8988T (cell line): ENCODE measurements at places on chromosomes 4 and X.

GRCh38 chr4:24489870-24490269, 94.5 kb downstream of the DHX15 start:
- DNase-seq: no peak

- DNase-seq: no peak
These were observed 42.4 kb downstream of the RHOXF2 start for GRCh38 chrX:120200851-120201250.

DNA sequence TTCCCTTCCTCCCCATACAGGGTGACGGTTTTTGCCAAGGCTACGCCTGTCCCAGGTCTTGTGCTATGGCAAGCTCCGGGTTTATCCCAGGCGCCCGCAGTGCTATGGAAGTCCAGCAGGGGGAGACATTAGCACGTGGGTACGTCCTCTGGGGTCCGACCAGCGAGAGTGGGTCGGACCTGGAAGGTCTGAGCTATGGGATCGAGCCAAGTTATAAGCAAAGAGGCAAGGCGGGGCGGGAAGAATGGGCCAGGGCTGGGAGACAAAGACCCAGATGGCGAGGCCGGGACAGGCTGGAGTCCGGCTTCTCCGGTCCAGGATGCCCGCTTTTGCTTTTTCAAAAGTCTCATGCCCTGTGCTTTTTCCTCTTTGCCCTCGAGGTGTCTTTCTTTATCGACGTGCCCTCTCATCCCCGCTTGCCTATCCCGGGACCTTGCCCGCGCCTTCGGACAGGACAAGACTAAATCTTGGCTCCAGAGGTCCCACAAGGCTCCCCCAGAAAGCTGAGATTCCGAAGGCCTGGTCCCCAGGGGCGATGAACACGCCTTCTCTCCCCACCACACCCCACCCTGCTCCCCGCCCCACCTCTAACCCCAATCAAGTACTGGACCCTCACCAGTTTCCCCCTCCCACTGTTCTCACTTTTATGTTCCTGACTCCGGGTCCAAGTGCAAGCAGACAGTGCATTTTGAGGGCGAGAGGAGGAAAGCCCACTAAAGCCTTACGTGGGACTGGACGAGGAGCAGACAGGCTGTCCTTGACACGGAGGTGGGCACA, 785 bp upstream of the EFNB1 start:
- no peak for DNase-seq

GRCh38 chr4:90219822-90220221, 92.6 kb downstream of the CCSER1 start:
- DNase-seq: no peak

GRCh38 chrX:119954374-119954773, 10.8 kb upstream of the NKAP start:
- no peak for DNase-seq

DNA sequence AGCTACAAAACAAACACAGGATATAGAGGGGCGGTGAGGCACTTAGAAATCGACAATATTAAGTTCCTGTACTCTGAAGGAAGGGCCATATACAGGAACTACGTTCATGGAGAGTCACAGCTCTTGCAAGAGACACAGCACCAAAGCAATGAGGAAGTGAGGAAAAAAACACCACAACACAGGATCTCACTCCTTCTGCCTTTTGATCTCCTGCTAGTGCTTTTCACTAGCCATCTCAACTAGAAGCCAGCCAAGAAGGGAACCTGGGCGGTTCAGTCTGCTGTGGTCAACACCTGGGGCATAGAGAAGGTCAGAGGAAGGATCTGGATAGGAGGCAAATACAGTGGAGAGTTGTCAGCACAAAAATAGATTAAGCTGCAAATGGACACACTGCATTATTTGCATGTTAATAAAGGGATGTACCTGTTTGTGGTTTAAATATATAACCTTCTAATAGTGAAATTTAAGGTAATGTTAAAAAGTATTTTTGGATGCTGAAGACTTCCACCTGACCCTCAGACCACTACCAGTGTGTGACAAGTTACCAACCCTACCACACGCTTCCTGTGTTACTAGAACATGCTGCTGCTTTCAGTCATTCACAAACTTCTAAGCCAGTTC, 104.6 kb downstream of the DTHD1 start:
- no peak for DNase-seq

DNA sequence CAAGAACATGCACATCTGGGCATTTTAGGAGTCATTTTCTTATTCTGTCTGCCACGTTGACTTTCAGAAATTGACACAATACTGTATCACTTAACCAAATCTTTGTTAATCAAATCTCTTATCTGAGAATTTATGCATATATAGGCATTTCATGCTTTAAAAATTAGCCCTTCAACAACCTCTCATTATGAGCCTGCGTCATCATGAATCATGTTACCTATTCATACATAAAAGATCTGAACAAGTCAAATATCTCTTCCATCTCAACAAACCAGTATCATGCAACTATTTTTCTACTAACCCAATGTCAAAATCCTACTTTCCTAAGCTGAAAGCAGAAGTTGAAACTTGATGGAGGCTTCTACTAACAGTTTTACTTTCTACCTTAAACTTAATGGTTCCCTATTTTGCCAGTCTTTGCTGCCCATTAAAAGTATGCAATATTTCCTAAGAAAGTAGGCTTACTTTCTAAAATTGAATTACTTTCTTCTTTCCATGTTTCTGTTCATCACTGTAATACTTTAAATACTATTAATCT, 1.8 kb downstream of the ADAM29 start:
- DNase-seq: no peak

DNA sequence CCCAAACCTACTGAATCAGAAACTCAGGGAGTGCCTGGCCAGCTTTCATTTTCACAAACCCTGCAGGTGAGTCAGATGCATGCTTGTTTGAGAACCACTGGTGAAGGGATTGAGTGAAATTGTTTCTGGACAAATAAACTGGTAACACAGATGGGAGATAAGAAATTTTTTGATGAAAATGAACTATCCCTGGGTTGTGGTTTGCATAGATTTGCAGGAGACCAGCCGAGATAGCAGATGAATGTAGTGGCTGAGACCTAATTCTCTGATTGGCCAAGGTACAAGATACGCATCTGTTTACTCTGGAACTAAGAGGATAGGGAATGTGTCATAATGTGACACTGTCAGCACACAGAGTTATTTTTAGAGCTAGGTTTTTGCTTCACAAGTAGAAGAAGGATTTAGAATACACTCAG, 117.8 kb upstream of the NOCT start:
- DNase-seq: no peak

- DNase-seq: no peak
These were observed 183.7 kb downstream of the SOWAHB start for GRCh38 chr4:76714226-76714625.

DNA sequence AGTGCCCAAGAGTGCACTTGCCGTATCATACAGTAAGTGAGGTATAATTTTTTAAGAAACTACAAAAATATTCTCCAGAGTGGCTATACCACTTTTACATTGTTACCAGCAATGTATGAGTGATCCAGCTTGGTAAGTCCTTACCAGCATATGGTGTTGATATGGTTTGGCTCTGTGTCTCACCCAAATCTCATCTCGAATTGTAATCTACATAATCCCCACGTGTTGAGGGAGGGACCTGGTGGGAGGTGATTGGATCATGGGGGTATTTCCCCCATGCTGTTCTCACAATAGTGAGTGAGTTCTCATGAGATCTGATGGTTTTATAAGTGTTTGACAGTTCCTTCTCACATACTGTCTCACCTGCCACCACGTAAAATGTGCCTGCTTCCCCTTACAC, 44.8 kb downstream of the RBMX start:
- DNase-seq: no peak

GRCh38 chr4:75696581-75696980, 23.4 kb upstream of the G3BP2 start:
- DNase-seq: no peak

DNA sequence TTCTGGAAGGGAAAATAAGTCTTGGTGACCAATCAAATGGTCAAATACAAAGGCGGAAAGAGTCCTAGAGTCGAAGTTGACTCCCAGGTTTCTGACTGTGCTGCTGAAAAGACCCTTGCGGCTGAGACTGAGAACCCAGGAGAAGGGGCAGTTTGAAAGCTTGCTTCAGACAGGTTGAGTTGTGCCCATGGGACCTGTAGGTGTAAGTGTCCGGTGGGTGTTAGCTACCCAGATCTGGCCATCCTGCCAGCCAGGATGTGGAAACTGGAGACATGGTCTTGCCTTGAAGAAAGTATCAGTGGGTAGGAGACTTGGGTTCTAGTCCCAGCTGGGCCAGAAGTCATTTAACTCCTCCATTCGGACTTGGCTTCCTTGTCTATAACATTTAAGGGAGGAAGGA, 275.2 kb downstream of the EVC2 start:
- no peak for DNase-seq

GRCh38 chr4:63757929-63758328, 651.3 kb downstream of the TECRL start:
- DNase-seq: no peak

- DNase-seq: no peak
These were observed 174.2 kb downstream of the MID1IP1 start for GRCh38 chrX:38975368-38975942.

DNA sequence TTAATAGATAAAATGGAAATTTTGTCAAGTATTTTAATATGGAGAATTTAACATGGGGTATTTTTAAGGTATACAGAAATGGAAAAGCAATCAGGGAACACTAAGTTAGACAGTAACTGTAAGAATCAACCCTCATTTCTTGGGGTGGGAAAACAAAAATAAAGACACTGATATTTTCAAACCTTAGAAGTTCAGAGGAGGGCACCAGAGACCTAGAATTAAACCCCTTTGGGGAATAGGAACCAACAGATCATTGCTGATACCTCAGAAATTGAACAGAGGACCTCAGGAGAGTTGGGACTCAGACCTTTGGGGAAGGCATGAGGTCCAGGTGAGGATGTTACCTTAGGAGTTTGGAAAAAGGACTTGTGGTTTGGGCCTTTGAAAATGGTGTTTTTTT, 435.6 kb downstream of the TMA16 start:
- no peak for DNase-seq

DNA sequence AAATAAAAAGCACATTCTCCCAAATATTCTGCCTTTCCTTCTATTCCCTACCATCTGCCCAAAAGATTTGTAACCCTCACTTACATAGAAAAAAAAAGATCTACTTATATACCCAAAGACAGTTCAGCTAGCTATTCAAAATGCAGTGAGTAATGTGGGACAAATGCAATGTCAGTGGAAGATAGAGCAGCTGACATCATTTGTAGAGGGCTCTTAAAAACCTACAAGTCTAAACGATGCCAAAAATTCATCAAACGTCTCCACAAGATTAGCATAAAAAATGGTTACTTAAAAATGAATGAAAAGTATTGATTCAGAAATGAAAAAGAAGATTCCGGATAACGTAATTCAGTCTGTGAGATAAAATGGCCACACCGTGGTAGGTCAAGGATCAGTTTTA, 96.5 kb downstream of the ASB9 start:
- DNase-seq: no peak

DNA sequence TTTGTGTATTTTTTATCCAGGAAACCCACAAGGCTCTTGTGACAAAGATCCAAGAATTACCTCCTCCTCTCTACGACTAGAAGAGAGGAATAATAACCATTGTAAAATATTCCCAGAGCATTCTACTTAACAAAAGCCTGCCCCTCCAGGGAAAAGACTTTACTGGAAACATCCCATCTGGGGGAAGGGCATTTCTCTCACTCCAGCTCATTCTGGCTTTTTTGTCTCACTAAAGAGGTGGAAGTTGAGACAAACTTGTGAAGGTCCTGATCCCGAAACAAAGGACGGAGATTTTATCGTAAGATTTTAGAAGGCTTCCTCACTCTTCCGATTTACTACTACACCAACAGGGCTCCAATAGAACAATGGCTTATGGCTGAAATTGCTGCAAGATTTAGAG, 692.0 kb upstream of the GRID2 start:
- no peak for DNase-seq

DNA sequence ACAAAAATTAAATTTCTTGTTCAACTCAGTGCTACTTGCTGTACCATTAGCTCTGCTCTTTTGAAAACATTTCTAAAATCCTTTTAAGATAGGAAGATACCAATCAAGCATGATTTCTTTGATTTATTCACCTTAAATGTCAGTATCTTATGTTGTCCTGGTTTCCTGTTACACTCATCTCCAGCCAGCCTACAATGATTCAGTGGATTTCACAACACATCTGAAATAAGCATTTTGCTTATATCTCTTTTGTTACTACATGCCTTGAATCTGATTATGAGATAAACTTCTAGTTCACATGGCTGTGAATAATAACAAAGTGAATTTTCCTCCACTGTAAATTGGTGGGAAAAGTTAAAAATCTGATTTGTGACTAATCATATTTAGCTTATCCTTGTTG, 112.5 kb upstream of the BMP3 start:
- DNase-seq: no peak

GRCh38 chr4:24278693-24279092, 305.7 kb downstream of the DHX15 start:
- no peak for DNase-seq

DNA sequence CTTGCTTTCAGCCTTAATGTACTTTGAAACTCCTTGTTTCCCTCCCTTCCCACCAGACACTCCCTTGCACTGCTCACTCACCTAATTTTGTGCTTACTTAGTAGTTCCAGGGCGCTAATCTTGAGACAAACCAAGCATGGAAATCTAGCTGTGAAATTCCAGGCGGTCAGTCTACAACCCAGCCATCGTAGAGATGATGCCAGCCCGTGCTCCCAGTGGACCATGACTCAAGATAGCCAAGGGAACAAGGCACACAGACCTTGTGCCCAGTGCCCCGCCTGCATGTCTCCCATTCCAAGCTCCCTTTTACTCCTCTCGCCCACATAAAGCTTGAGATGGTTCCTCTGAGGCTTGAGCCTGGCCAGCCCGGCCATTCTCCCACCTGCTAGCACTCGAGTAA, 11.1 kb downstream of the TREX2 start:
- DNase-seq: no peak

DNA sequence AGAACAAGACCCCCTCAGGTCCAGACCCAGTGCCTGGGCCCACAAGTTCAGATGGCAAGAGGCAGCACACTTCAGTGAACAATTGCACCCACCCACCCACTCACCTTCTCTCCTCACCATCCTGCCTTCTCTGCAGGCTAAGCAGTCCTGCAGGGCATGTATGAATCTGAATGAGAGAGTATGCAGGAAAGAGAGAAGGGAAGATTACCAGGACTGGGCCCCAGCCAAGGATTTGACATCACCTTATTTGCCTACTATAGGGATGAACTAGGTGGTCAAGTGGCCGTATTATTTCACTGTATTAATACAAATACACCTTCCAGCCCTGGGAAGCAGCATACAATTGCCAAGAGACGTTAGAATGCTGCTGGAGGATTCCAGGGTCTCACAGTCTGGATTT, 2.1 kb upstream of the ZNF141 start:
- DNase-seq: no peak

GRCh38 chr4:3237712-3238560, 11.0 kb upstream of the MSANTD1 start:
- DNase-seq: no peak

GRCh38 chr4:122083989-122084388, 68.1 kb upstream of the BLTP1 start:
- DNase-seq: no peak
